ENCODE measurements at places on chromosomes 11 and 22.

DNA sequence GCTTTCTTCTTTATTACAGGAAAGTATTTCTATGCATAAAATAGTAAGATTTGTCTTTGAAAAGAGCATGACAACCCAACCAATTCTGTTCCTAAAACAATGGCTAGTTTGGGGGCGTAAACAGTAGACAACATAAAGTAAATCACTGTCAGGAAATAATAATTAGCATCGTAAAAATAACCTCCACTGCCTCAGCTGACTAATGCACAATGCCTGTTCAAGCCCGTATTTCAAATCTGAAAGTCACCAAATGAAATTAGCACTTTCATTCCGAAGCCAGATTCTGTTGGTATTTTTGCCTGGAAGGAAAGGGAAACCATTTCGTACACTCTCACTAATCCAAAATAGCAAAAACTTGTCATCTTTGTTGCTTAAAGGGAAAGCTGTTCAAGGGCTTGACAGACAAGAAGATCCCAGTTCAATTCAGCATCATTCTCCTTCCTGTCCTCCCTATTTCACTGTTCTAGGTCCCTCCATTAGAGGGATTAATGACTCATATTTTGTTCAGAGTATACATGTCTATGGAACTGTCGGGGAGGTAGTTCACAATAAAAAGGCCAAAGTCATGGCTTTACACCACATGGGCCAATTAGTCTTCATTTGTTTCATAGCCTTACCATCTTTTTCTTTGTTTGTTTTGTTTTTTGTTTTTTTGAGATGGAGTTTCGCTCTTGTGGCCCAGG lies 154.7 kb downstream of the CADM1 start:
- DNase-seq: no peak

GRCh38 chr22:48398181-48398905 lies 1429.3 kb downstream of the BRD1 start:
- DNase-seq: no peak

GRCh38 chr11:17505146-17505545 lies 28.5 kb upstream of the ABCC8 start:
- no peak for DNase-seq

DNA sequence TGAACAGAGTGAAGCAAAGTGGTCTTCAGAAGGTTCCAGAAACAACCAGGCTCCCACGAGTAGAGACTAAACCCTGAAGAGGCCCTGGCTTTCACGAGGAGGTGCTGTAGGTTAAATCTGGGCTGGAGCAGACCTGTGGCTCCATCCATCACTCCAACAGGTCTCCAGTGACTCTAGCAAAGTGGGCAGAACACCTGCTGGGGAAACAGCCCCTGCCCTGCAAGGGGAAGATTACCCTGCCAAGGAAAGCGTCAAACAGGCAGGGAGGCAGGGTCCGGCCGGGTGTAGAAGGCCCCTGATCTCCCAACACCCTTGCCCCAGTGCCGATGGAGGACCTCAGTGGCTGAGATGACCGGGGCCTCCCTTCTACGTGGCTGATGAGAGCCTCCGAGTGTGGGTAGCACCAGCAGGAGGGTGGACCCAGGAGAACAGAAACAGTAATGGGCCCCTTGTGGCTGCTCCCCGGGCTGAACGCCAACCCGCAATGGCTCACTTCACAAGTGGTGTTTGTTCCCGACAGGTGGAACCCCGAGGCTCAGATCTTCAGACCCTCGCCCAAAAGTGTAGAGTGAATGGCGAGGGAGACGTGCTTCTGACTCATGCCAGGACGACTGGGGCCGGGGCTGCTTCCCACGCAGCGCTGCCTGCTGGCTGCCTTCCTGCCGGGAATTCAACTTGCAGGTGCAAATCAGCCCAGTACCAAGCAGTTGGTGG lies 112.0 kb downstream of the SHANK2 start:
- DNase-seq: no peak

GRCh38 chr11:69683764-69684333 lies 8.7 kb upstream of the LTO1 start:
- no peak for DNase-seq

DNA sequence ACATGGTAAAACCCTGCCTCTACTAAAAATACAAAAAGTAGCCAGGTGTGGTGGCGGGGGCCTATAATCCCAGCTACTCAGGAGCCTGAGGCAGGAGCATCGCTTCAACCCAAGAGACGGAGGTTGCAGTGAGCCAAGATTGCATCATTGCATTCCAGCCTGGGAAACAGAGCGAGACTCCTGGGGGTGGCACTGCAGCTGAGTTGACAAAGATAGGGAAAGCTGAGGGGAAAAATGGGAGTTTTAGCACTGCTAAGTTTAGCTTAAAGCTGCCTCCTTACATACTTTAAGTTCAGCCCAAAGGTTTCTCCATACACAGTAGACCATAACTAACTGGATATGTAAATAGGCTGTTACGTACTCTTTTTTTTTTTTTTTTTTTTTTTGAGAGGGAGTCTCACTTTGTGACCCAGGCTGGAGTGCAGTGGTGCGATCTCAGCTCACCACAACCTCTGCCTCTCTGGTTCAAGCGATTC lies 9.0 kb upstream of the USP28 start:
- no peak for DNase-seq

- DNase-seq: no peak
Measured at GRCh38 chr22:17824457-17824856, 50.2 kb upstream of the BID start.

- no peak for DNase-seq
Measured at GRCh38 chr11:120182372-120182771, 28.5 kb upstream of the OAF start.

- DNase-seq: peak; percentile 63
Measured at GRCh38 chr11:73274722-73275380, 2.7 kb downstream of the P2RY6 start.

- no peak for DNase-seq
Measured at GRCh38 chr11:12749442-12749841, 75.2 kb downstream of the TEAD1 start.

- peak; percentile 35 for DNase-seq
Measured at GRCh38 chr11:108786281-108786990, 121.6 kb downstream of the DDX10 start.

DNA sequence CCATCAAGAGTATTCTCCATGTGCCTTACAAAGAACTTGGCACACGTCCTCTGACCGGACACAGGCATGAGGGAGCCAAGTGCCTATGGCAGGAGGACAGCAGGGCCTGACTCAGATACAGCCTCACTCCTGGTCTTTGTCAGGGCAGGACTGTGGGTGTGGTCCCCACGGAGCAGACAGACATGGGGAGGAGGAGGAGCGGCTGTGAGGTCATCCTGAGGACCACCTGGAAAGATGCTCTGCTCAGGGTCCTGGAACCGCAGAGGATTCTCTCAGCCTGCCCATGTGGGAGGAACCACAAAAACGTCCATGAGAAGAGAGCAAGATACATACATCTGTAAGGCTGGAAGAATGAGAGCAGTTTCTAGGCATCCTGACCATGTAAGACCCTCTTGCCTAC lies 576.3 kb downstream of the BRD1 start:
- no peak for DNase-seq

DNA sequence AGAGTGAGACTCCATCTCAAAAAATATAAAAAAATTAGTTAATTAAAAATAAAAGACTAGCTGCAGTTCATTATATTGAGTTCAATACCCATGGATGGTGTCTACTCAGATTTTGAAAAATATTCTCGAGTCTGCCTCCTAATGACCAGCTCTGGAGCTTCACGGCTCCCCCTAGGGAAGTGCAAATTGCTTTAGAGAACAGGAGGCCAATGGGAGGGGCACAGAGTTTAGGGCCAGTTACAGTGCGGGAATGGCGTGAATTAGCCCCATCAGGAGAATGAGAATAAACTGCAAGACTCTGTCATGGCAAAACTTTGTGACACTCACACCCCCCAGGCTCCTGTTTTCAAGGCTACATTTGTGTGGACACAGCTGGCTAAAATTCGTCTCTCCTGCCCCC lies 4.6 kb downstream of the FGF4 start:
- DNase-seq: no peak

- DNase-seq: no peak
Measured at GRCh38 chr22:48440176-48440575, 1387.5 kb downstream of the BRD1 start.

DNA sequence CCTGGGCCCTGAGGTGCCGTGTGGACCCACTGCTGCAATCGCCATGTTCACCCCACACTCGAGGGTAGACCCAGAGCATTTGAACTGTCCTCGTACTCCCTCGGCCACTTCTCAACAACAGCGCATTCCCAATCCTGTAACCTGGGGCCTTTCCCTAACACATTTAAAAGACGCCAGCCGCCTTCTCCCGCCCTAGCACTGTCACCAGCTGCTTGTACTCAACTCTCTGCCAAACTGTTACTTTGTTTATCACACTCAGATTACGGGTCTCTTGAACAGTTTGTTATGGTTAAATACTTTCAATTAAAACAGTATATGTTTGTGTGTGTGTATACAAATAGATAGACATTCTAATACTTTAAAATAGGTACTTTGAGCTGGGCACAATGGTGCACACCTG lies 20.7 kb downstream of the CDKN1C start:
- DNase-seq: no peak

DNA sequence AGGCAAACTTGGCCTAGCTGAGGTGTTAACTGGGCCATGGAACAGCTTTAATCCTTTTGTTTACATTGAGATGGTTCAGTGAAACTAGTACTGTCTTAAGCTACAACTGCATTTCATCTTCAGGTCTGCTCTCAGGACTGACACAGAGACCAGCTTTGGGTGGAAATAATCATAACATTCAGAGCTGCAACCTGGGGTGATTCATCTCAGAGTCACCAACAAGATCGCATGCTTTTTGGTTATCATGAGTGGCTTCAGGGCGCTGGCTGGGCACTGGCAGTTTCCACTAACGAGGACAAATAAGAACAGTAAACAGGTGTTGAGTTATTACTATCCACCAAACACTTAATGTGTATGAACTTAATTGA lies 60.9 kb upstream of the PAX6 start:
- no peak for DNase-seq

- no peak for DNase-seq
Measured at GRCh38 chr22:38792833-38793232, 1.1 kb downstream of the DNAL4 start.

DNA sequence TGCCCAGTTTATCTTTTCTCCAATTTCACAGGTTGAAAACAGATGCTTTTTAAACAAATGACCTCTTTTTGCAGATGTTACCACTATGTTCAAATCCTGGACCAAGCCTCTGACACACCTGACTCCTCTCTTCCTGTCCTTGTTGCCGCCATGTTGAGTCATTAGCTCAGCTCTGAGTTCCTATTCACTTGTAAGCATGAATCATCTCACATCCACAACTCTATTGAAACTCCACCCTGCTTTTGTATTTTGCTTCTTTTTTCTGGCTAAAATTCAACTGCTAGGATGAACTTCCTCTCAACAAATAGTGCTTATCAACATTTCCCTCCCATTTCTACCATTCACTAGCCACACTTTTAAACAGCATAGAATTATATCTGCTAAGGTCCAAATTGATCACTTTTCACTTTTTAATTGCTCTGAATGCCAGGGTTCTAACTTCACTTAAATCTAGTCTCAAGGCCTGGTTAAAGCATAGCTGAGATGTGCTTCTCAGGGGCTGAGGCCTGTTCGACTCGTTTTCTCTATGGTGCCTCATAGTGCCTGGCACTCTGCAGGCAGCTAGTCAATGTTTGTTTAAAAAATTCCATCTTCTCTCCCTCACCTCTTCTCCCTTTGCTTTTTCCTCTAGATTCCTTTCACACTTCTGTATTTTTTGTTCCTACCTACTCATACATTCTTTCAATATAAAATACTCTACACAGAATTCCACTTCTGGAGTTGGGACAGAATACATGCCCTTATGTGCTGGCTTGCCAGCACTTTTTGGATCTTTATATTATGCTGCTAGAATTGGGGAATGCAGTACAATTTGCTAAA lies 3.9 kb downstream of the JOSD1 start:
- peak; percentile 64 for DNase-seq

DNA sequence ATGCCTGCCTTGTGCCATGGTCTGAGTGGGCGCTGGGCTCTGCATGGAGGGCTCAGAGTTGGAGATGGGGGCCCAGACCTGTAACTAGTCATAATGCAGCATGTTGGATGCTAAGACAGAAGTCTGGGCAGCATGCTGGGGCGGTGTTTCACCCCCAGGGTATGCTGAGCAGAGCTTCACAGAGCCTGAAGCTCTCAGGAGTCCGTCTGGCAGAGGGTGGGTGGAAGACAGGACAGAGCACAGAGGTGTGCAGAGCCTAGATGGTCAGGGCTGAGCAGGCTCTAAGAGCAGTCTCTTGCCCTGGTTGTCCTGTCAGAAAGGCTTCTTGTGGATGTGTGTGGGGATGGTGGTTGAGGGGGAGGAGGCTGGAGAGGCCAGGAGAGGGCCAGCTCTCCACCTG lies 7.2 kb downstream of the TAF6L start:
- DNase-seq: no peak

DNA sequence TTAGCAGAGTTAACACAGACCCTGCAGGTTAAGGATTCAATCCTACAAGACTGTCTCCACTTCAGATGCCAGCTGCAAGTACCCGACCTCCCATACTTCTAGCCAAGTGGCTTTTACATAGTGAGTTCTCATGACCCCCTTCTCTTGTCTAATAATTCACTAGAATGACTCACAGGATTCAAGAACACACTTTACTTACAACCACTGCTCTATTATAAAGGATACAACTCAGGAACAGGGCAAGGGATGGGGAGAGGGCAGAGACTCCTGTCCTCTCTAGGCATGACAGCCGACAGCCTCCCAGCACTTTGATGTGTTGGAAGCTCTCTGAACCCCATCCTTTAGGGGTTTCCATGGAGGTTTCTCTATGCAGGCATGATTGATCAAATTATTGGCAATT lies 60.0 kb downstream of the MYO18B start:
- DNase-seq: no peak

DNA sequence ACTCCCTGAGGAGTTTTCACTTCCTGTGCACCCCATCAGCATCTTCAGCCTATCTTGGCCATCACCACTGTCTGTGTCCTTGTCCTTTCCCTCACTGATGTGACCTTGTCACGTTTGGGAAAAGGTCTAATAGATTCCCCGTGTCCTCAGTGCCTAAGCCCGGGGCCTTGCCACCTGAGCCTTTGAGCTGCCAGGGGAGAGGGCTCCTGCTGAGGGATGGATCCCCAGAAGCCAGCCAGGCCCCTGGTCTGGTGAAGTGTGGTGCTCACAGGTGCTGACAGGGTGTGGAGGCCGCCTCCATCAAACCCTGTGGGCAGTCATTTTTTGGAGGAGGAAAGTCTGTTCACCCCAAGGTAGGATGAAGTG lies 47.2 kb downstream of the GAB4 start:
- DNase-seq: no peak

DNA sequence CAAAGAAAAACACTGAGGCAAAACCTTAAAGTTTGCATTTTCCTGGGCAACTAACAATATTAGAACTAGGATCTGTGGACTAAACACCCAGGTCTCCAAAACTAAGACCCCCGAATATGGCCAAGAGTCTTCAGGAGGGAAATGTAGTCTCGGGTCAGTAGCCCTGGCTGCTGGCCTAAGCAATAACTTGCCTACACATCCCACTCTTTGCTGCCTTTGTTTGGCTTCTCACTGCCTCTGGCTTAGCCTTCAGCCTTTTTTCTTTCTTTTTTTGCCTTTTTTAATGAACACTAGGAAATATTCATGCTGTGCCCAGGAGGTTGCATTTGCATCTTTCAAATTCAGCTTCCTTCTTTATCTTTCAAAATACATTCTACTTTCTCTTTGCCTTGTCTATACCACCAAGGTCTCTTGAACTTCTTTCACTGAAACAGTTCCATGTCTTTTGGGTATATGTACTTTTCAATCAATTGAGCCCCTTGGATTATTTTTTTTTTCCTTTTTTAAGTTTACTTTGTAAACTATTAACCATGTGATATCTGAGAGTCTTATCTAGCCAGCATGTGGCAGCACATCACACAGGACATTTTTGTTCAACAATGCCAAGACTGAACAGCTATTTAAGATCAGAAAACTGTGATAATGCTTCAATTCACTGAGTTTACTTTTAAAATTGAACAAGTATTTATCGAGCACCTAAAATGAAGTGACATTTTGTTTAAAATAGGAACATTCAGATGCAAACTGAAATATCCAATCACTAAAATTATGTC lies 165.0 kb upstream of the TRPC6 start:
- DNase-seq: no peak

All from MV-4-11 (cell line).